ENCODE measurements at places on chromosomes 3 and 15.

- DNase-seq, result no peak
Measured at GRCh38 chr3:101847328-101847727, 2.0 kb upstream of the NFKBIZ start.

DNA sequence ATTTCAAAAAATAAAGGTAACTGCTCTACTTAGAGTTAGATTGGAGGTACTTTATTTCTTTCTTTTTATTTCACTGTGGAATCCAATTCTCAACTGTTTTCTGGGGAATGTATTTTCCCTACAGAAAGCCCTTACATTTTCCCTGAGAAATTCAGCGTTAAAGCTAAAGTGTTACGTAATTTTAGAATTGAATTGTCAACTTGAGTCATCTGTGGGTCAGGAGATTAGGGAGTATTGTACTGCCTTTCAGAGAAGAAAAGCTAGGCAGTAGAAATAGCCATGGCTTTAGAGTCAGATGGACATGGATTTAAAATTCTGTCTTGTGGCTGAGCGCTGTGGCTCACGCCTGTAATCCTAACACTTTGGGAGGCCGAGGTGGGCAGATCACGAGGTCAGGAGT, 728.6 kb downstream of the ROBO1 start:
- no peak for DNase-seq

DNA sequence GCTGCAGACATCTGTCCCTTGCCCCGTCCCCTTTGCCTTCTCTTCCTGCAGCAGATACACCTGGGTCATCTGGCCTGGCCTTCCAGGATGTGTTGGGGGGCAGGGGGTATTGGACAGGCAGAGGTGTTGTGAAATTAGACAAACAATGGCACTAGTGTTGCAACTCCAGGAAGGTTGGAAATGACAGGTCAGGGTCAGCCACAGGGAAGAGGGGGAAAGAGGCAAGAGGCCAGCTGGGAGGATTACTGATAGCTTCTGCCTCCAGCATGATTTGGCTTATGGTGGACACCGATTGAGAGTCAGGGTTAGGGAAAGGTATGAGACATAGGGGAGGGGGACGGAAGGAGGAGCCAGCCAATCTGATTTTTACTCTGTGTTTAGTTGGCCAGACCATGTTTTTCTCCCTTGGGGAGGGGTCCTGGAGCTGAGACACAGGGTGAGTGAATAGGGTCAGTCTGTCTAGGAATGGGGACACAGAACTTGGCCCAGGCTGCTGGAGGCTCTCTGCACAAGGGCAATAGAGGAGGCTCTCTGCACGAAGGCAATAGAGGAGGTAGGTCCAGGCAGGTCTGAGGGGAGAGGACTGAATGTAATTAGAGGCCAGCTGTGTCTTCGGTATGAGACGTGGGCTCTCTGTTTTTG, 3.4 kb upstream of the ATP2B2 start:
- no peak for DNase-seq

DNA sequence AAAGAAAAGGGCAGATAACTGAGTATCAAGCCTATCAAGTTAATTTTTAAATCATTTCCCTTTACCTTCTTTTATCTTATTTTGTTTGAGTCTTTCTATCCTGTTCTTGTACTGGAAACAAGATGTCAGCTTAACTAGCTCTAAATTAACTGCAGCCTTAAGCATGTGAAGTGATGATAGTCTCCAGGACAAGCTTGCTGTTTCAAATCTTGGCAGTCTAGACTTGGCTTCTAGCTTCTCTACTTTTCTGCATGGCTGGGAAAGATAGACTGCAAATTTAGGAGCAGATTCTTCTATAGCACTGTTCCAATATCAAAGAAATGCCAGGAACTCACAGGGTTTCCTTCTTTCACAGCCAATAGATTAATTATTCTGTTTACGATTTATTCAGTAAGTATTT, 1034.4 kb downstream of the TUSC7 start:
- no peak for DNase-seq

GRCh38 chr3:33718595-33718907, 497 bp upstream of the CLASP2 start:
- no peak for DNase-seq

DNA sequence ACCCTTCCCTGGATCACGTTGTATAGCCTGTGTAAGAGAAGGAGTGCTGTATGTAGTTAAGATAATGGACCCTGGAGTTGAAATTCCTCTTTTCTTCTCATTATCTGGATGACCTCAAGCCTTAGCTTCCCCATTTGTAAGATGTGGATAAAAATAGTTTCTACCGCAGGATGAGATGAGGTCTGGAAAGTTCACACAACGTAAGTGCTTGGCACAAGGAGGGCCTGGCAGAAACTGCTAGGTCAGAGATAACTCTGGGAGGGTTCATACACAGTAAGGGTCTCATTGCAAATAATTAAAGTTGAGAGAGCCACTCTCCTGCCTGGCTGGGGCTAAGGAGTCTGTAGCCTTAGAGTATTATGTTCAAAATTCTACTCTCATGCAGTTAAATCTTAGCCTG, 214.4 kb downstream of the LRTM1 start:
- DNase-seq, result no peak

DNA sequence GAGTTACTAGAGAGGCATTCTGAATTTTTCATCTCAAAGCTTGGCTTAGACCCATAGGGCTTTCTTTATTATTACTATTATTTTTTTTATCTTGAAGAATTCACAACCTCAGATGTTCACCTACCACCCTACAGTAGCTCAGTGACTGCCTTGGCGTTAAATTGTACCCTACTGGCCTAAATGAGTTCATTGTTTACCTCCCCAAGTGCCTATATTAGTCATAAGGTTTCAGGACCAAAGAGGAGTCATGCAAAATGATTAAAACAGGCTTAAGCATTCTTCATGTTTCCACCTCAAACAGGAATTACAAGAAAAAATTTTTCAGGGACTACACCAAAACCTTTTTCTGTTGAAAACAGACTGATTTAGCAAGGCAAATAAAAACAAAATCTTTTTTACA, 751.5 kb downstream of the SQOR start:
- DNase-seq, result no peak

- no peak for DNase-seq
Measured at GRCh38 chr15:34461730-34462129, 24.1 kb upstream of the GOLGA8A start.

- no peak for DNase-seq
Measured at GRCh38 chr3:130537673-130538304, 20.8 kb downstream of the COL6A6 start.

DNA sequence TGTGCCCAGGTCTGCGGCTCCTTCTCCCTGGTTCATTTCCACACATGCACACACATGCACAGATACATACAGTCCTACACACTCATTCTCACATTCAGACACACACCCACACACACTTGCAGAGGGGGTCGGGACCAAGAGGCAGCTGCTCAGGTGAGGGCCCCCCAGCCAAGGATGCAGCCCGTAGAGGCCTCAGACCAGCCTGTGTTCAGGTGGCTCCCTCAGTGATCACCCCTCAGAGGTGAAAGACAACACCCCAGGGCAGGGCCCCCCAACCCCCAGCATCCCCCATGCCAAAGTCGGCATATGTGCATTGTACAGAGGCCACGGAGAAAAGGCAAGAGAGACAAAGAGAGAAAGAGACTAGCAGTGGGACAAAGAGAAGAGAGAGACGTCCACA, 5.9 kb upstream of the CORO2B start:
- no peak for DNase-seq

DNA sequence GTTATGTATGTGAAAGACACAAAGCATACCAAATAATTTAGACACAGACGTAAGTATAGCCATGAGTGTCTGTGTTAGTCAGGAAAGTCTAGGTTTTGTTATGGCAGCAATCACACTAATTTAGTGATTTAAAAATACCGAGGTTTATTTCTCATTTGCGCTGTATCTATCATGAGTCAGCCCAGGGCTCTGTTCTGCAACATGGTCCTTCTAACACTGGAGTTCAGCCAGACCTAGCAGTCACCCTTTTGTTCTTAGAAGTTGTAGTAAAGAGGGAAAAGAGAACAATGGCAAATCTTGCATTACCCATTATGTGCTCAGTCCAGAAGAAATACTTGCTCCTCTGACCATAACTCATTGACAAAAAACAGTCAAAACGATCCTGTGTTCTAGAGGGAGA, 311.5 kb downstream of the NLGN1 start:
- no peak for DNase-seq

DNA sequence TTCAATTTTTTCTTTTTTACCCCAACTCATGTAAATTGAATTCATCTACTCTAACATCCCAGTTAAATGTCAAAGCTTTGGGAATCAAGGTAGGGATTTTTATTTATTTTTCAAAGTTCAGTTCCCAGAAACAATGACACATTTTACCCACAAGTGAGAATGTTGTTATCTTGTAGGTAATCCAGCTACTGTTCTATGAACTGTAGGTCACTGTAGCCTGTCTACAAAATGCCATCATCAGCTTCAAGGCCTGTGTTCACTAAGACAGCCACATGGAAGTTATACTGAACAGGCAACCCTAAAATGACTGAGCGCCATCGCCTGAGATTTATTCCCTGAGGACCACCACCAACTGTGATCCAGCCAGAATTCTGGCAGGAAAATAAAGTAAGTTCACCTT, 219.7 kb downstream of the FHIT start:
- DNase-seq, result no peak
